DMS79 treated with DMSO at 0.1 percent for 48 hours (cell line): ENCODE measurements at places on chromosomes 16 and 17.

DNA sequence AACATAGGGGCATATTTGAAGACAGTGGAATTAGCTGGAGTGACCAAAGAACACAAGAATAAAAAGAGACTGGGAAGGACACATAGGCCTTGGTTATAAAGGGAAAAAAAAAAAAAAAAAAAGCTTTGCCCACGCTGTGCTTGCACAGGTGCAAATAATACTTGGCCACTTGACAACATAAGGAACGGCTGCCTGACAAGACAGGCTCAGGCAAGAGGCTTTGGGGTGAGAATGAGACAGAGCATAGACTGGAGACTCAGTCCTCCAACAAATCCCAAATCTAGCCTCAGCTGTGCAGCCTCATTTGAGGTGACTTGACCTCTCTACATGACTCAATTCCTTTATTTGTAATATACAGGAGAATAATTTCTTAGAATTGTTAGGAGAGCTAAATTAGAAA is 332.8 kb upstream of the DYNLRB2 start:
- DNase-seq: peak; percentile 39

DNA sequence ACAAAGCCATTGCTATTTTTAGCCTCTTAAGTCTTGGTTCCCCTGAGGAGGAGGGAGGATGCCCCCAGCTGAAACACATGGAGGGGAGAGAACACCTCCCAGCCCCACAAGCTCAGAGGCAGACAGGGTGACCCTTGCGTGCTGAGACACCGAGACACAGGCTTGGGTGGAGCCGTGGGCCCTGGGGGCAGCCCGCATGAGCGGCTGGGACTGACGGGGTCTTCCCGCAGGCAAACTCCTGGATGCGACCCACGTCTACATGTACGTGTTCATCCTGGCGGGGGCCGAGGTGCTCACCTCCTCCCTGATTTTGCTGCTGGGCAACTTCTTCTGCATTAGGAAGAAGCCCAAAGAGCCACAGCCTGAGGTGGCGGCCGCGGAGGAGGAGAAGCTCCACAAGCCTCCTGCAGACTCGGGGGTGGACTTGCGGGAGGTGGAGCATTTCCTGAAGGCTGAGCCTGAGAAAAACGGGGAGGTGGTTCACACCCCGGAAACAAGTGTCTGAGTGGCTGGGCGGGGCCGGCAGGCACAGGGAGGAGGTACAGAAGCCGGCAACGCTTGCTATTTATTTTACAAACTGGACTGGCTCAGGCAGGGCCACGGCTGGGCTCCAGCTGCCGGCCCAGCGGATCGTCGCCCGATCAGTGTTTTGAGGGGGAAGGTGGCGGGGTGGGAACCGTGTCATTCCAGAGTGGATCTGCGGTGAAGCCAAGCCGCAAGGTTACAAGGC is 9.8 kb downstream of the SLC16A3 start:
- peak; percentile 21 for DNase-seq

GRCh38 chr16:79542237-79542774 is 58.2 kb downstream of the MAF start:
- DNase-seq: no peak

DNA sequence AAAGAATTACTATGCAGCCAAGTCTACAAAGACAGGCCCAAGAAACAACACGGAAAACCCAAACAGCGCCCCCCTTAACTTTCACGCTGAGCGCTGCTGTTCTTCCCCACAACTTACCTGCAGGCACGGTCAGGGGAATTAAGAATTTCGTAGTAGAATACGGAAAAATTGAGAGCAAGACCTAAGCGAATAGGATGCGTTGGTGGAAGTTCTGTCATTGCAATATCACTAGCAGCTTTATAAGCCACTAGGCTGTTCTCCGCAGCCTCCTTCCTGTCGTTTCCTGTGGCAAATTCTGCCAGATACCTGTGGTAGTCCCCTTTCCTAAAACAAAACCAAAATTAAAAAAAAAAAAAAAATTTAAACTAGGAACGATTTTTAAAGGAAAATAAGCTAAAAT is 39.0 kb downstream of the YWHAE start:
- no peak for DNase-seq

DNA sequence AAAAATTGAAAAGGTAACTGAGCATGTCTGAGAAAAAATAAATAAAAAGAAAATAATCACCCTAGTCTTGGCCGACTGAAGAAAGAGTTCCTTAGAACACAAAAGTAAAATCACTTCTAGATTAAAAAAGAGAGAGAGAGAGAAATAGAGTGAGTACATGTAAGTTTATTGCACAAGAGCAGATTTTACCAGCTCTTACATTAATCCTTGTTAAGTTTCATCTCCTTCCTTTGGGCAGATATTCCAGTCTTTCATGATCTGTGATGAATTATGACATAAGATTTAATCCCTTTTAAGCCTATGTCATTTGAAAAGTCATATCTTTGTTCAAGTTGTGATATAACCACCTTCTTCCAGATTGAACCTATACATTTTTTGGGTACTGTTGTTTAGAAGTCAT is 54.8 kb downstream of the NFAT5 start:
- DNase-seq: no peak

- no peak for DNase-seq
Measured at GRCh38 chr17:50047488-50048126, 8.3 kb upstream of the ITGA3 start.

DNA sequence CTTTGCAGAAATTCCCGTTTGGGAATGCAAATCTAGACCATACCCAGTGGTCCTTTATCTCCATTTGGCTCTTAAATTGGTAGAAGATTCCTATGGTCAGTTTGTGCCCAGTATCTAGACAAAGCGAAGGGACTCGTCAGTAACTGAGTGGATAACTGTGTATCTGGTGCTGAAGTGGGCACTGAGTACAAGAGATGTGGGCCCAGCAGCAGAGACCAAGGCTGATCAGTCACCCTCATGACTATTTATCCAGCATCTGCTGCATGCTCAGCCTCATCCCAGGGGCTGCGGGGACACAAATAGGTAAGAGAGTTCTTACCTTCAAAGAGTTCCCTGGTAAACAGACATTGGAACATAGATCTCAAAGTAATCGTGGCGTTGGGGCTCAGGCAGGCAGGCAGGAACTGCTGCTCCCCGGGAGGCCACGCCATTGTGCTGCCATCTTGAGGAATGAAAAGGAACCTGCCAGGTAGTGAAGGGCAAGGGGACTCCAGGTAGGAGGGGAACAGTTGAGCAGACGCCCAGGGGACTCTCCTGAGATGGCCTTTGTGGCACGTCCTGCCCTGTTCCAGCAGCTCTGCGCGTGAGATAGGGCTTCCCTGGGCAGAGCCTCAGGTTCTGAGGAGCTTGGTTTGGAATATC is 10.3 kb downstream of the NT5M start:
- no peak for DNase-seq

DNA sequence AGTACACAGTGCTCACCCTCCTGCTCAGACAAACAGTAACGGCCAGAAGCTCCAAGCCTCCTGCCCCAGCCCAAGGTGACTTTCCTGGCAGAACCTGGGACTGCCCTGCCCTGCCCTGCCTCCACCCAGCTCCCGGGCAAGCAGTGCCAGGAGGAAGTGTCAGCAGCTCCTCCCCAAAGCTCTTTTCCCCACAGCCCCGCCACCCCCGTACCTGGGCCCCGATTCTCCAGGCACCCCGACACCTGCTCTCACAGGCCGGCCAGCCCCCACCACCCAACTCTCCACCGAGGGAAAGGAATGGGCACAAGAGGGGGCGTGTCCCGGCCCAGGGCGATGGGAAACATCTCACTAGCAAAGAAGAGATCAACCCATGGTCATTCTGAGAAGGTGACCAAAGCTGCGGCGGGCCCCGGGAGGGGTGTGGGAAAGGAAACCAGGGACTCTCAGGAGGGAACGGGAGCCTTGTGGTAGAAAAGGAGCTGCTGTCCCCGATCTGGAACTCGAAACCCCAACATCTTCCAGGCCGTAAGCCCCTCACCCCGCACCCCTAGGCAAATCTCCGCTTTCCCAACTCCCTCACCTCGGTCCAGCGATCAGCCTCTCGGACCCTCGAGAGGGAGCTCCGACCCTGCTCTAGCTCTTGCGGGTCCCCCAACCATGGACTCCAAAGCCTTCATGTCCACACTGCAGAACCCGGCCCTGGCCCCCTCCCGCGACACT is 1.2 kb downstream of the BCAR1 start:
- DNase-seq: no peak

GRCh38 chr17:57088298-57088697 is 3.3 kb downstream of the AKAP1 start:
- no peak for DNase-seq

DNA sequence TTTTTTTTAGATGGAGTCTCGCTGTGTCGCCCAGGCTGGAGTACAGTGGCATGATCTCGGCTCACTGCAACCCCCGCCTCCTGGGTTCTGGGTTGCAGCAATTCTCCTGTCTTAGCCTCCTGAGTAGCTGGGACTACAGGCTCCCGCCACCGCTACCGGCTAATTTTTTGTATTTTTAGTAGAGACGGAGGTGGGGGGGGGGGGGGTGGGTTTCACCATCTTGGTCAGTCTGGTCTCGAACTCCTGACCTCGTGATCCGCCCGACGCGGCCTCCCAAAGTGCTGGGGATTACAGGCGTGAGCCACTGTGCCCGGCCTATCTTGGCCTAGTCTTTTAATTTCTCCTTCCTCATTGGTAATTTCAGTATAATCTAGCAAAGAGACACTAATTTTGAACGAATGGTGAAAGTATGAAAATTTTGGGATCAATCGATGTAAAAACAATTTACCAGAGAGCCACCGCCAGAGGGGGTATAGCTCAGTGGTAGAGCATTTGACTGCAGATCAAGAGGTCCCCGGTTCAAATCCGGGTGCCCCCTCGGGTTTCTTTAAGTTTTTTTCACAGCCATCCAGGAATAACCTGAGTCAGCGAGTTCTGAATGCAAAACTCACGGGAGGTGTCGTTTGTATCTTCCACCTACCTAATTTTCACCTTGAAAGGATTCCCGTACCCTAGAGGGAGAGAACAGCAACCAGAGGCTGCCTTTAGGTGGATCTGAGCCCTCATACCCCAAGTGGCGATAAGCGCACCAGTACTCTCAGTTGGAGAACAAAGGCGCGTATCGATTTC is 2.5 kb upstream of the LASP1 start:
- DNase-seq: no peak

DNA sequence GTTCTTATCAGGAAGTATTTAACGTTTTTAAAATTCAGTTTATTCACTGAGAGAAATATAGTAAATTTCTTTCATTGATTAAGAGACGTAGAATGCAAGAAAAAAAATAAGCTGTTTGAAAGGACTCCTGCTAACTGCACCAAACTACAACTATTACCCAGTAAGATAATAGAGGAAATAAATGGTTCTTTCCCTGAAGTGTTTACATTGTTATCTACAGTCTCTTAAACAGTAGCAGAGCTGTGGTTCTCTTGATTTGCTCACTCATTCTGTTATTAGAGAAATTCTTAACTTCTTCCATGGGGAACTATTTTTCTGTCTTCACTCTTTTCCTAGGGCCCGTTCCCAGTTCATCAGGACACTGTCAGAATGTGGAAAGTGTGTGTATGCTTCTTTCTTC is 973.0 kb downstream of the KCNJ2 start:
- no peak for DNase-seq

DNA sequence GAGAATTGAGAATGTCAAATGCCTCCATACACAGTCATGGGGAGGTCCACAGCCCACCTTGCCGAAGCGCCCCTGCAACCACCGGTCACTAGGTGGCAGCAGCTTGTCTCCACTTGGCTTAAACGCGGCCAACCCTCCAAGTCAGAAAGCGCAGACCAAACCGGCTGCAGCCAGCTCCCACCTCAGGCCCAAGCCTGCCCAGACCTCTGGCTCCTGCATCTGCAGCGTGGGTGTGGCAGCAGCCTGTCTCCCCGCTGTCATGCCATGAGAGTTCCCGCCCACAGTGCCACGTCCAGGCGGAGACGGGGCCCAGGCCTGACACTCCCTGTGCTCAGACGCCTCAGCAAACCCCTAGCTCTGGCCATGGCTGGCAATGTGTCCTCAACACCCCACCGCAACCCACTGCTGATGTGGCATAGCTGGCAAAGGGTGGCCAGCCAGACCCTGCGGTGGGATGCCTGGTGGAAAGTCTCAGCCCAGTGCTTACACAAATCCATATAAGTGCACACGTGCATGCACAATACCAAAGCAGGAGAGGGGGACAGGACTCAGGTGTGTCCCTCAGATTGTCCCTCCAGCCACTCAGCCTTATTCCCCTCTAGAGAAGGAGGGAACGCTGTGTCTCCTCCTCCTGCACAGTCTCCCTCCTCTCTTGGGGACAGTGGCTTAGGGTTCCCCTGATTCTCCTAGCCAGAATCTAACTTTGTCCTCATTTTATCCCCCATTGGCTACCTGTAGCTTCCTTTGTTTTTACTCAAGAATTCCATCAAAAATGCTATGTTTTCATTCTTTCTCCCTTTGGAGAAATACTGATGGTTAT is 10.9 kb downstream of the COPZ2 start:
- peak; percentile 89 for DNase-seq

- DNase-seq: no peak
Measured at GRCh38 chr17:67615736-67616135, 102.0 kb upstream of the NOL11 start.

DNA sequence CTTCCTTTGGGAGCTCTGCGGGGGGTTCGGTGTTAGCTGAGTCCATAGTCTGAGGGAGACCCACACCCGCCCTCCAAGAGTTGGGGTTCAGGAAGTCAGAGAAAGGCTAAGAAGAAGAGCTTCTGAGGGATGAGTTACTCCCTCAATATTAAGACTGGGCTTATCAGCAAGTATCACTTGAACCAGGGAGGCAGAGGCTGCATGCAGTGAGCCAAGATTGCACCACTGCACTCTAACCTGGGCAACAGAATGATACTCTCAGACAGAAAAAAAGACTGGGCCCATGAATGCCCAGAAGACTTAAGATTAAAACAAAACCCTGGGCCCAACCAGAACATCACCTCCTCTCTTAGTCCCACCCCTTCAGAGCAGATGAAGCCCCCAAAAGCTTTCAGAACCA is 6.0 kb downstream of the NKIRAS2 start:
- DNase-seq: no peak
